ENCODE measurements at places on chromosomes 3 and 15. TPM values are rescaled to one million over a fixed set of nuclear protein-coding genes. Genes with fewer than 3 reads are reported as not detected.

DNA sequence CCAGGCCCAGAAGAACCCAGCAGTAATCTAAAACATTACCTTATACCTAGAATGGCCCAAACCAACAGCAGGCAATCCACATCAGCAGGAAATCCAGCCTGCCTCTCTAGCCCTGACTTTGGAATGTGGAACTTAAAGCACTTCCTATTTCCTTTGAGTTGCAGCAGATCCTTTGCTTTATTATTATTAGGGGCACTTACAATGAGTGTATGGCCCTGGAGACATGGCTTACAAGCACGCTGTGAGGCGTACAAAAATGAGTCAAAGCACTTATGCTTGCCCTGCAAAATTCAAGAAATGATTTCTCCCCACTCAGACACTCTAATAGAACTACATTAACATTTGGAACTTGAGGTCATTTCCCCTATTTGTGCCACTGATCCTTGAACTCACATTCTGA, 9.5 kb upstream of the KNSTRN start:
- DNase-seq, result no peak

GRCh38 chr3:190862209-190863118, at the start of gene GMNC:
Gene GMNC (minus strand): TSS chr3:190862694. CDS start chr3:190862615, 79 bp downstream.
- DNase-seq, result peak; percentile 82

DNA sequence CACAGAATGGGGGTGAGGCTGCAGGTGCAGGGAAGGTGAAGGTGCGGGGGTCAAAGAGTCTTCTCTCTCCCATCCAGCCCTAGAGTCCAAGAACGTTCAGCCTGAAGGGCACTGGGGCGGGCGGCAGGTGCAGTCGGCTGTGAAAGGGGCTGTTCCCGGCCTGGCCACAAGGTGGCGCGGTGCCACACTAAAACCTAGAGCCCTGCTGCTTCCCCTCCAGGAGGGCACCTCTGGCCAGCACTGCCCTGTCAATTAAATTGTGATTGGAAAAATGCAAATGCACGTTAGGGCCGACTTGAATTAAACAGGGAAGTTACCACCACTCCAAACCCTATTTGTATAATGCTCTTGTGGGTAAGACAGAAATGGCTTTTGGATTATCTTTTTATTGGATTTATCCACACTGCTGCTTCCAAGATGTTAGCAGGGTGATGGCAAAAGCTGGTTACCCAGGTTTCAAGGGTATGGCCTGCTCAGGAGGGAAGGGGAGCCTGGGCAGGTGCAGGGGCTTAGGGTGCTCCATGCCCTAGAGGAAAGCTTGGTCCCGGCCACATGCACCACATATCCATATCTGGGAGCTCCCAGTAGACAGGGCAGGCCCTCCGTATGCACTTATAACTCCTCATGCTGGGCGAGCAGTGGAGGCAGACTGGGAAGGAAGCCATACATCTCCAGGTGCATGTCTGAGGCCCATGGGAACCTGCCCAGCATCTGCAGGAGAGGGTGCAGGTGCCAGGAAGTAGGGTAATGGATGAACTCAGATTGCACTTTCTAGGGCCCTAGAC, 119.8 kb downstream of the ADCY5 start:
- peak; percentile 64 for DNase-seq

GRCh38 chr15:29624271-29624670, 198.0 kb downstream of the TJP1 start:
- no peak for DNase-seq

CAV3 gene
- not detected for total RNA-seq

DNA sequence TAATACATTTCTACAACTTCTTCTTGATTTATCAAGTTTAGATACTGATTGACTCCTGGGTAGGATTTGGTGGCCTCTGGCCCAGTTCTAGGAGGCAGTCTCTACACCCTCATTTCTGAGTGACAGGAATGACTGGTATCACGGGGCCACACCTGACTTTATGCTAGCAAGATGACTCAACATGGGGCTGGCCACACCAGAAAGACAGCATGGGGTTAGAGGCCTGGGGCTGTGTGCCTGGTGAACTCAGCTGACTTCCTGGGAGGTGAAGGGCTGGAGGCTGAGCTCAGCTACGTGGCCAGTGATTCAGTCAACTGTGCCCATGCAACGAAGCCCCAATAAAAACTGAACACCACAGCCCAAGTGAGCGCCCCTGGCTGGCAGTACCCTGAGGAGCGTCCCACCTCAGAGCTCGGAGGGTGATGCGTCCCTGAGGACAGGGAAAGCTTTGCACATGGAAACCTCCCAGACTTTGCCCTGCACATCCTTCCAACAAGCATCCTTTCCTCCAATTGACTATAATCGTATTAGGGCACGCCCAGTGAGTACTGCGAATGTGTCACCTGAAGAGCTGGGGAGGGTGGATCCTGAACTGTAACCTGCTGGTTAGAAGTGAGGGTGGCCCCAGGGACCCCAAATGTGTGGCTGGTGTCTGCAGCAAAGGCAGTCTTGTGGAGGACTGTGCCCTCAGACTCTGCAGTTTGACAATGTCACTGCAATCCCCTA, 57.2 kb downstream of the NIPA2 start:
- DNase-seq, result peak; percentile 95

DNA sequence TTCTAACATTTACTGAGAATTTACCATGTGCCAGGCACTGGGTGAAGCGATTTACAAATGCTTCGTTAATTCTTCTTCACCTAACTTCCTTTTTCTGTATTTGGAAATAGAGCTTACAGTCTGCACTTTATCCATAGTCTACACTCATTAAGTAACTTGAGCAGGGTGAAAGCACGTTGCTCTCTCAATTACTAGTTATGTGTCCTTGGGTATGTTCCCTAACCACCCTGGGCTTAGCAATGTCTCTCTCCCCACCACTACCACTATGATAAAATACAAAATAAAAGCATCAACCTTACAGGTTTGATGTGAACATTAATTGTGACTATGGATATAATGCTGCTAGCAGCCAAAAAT, 172.9 kb upstream of the SLC2A2 start:
- no peak for DNase-seq

DNA sequence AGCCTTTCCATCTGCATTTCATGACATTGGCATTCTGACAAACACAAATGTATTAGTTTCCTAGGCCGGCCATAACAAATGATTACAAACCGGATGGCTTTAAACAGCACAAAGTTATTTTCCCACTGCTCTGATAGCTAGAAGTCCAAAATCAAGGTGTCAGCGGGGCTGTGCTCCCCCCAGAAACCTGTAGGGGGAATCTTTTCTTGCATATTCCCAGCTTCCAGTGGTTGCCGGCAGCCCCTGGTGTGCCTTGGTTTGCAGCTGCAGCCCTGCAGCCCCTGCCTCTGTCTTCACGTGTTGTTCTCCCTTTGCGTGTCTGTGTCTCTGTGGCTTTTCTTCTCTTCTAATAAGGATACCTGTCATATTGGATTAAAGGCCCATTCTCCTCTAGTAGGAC, 79.0 kb upstream of the CDV3 start:
- peak; percentile 42 for DNase-seq

CCDC13 gene
- total RNA-seq, result 1.1 TPM

DNA sequence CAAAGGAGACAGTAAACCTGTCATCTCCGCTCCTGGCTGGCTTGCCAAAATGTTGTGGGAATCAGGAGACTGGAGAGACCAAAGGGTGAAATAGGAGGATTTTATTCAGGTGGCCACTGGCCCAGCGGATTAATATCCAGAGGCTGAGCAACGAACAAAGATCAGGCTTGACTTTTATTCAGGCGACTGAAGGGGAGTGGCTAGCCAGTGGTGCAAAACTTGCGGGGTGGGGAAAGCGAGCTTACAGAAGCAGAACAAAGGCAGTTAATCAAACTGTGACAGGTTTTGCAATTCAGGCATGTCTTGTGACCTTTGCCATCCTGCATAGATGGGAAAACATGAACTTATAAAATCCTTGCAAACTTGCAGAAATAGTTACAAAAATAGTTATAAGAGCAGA, 19.8 kb upstream of the ACAD9 start:
- no peak for DNase-seq

LEKR1 gene
- 1.3 TPM for total RNA-seq

DUT gene
- 54.0 TPM for total RNA-seq

ATP13A5 gene
- not detected for total RNA-seq

GRCh38 chr3:26108846-26109489, 319.1 kb downstream of the OXSM start:
- DNase-seq, result no peak

SLC22A14 gene
- total RNA-seq, result 0.64 TPM

SLC12A1 gene
- not detected for total RNA-seq

DNA sequence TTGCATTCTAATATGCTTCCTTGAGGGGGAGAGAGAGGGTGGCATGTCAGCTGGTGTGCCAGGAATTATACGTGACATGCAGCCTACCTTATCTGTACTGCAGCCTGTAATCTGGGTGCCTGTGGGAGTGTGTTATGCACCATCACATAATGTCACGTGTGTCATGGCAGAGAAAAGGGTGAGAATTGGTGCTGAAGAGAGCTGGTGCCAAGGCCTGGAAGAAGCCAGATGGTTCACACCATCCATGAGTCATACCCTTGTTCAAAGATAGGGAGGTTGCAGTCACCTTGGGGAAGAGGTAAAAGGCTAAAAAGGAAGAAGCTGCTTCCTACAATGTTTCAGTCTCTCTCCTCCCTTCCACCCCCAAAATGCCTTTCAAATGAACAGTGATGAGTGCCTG, 5.3 kb downstream of the BRPF1 start:
- DNase-seq, result no peak

GOLGA8Q gene
- 2.0 TPM for total RNA-seq

DNA sequence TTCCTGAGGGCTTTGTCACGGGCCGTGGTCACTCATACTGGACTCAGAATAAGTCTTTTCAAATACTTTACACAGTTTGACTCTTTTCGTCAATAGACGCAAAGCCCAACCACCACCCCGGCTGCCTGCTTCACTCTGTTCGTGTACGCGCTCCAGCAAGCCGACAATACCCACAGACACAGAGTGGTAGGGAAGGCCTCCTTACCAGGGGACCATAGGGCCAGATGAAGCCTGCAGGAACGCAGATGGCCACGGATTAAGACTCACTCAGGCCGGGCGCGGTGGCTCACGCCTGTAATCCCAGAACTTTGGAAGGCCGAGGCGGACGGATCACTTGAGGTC, 29.7 kb downstream of the EFCAB12 start:
- peak; percentile 19 for DNase-seq

- no peak for DNase-seq
Measured at GRCh38 chr15:48866141-48866563, 11.8 kb upstream of the EID1 start.

- DNase-seq, result peak; percentile 38
Measured at GRCh38 chr3:87084868-87085267, 93.9 kb upstream of the VGLL3 start.

CHDH gene
- 0.49 TPM for total RNA-seq

- DNase-seq, result no peak
Measured at GRCh38 chr3:81734742-81735141, 26.7 kb downstream of the GBE1 start.

SIN3A gene
- total RNA-seq, result 32.5 TPM
